Fibroblast of skin of scalp (primary cell): ENCODE measurements at places on chromosomes 3 and 15.

DNA sequence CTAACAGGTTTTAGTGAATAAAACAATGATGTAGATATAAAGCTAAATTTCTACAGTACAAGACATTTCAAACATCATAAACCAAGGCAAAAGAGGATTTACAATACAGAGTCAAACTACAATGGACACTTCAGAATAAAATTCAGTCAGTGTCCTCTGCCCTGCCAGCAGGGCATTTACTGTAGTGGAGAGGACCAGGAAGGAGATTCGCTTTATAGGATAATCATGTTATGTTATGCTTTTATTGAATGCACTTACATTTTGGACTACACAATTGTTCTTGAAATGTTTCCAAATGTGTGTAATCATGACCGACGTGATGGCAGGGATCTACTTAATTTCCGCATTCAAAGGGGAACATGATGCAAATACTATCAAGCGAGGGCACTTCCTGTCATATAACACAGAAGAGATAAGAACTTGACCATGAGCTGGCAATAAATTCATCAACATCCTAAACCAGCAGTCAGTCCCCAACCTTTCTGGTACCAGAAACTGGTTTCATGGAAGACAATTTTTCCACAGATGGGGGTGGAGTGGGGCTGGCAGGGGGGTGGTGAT lies 925.6 kb downstream of the FHIT start:
- no peak for DNase-seq

- no peak for DNase-seq
These were observed 257.9 kb downstream of the PDCD6IP start for GRCh38 chr3:34056181-34056910.

DNA sequence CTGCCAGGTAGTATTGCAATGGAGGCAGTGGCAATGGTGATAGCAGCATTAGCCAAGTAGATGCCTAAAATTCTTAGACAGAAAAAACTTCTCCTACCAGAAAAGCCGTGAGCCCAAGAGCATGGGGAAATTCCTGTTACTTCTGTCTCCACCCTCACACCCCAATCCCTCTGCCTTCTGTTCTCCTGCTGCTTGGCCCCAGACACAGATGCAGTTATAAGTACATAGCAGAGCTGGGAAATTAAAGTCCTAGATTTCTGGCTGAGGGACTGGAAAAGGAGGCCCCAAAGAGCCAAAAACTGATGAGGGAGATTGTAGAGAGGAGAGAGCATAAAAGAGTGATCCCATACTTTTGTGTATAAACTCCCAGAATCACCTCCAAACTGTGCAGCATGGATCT lies 166.9 kb downstream of the SMAD6 start:
- DNase-seq, result no peak

GRCh38 chr3:70360979-70361760 lies 48.7 kb upstream of the MDFIC2 start:
- peak; percentile 35 for DNase-seq

GRCh38 chr3:44948239-44948638 lies 27.7 kb downstream of the ZDHHC3 start:
- no peak for DNase-seq

DNA sequence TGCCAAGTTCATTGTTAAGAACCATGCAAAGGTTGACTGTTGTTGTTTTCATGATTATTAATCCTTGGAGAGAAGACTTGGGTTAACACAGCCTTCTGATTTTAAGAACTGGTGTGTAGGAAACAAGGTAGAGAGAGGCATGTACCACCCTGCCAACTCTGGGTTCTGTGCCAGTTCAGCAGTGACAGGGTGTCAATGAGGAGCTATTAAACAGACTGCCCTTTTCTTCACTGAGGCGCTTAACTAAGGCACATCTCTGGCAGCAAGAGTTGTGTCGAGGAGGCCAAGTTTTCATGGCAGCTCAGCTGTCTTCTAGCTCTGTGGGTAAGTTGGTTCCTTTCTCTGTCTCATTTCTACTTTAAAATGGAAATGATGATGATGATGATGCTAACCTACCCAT lies 117.6 kb downstream of the FEZF2 start:
- DNase-seq, result no peak

DNA sequence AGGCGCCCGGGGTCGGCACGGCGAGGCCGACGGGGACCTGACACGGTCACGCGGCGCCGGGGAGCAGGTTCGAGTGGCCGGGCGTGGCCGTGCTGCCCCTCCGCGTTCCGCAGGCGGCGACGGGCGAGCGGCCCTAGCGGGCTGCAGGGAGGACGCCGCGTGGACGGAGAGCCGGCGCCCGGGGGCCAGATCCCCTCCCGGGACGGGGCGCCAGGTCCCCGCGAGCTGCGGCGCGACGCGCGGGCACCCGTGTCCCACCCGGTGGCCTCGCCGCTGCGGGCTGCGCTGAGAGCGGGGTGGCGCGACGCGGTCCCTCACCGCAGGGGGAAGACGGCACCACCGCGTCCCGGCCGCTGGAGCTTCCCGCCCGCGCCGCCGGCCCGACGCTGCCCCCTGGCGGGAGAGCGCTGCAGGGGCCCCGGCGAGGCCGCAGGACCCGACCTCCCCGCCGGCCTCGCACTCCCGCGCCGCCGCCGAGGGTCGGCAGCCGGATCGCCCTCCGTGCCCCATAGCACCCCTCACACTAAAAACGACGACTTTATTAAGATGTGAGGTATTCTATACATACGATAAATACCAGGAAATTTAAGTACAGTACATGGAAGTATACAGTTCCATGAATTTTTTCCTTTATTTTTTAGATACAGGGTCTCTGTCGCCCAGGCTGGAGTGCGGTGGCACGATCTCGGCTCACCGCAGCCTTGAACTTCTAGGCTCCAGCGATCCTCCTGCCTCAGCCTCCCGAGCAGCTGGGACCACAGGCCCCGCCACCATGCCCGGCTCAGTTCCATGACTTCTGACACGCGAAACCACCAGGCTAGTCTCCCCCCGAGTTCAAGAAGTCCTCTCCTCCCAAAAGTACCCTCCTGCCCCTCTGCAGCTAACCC lies 1.3 kb upstream of the PIGZ start:
- DNase-seq, result peak; percentile 49

DNA sequence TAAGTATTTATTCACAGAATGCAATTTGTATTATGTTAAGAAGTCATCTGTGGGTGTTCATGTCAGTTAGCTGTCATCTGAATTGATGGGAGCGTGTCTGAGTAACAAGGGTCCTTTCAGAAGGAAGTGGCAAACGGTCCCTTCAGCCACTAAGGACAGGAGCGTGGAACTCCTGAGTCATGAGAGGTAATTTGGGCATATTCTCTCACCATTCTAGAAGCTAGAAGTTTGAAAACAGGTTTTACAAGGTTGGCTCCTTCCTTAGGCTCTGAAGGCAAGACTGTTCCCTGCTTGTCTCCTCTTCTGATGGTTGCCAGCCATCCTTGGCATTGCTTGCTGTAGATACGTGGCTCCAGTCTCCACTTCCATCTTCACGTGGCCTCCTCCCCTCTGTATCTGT lies 19.7 kb downstream of the ABHD2 start:
- DNase-seq, result no peak

GRCh38 chr15:50218691-50219090 lies 36.7 kb downstream of the SLC27A2 start:
- no peak for DNase-seq

GRCh38 chr3:187745201-187746058 lies at the start of gene BCL6:
BCL6 (minus strand) TSS chr3:187745468; CDS start chr3:187733693, 11,775 bp downstream.
- peak; percentile 98 for DNase-seq

DNA sequence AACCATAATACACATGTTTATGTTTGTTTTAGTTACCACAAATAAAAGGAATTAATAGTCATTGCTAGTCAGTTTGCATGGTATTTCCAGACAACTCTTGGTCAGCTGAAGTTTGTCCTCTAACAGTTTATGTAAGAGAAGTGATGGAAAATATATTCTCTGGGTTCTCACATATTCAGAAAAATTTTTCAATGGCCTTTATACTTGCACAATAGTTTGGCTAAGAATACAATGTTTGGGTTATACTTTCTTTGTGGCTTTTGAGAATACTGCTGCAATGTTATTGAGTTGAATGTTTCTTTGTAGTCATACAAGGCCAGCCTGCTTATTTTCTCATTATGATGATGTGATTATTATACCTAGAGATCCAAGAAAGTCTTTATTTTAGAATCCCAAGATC lies 133.9 kb downstream of the RAP2B start:
- DNase-seq, result no peak

- no peak for DNase-seq
These were observed 33.0 kb downstream of the RBPMS2 start for GRCh38 chr15:64742385-64742784.

GRCh38 chr15:92407321-92407720 lies 13.6 kb downstream of the ST8SIA2 start:
- DNase-seq, result no peak

GRCh38 chr15:67534360-67534759 lies 8.1 kb upstream of the MAP2K5 start:
- no peak for DNase-seq

- DNase-seq, result no peak
These were observed 90.9 kb downstream of the STAG1 start for GRCh38 chr3:136661282-136661681.

DNA sequence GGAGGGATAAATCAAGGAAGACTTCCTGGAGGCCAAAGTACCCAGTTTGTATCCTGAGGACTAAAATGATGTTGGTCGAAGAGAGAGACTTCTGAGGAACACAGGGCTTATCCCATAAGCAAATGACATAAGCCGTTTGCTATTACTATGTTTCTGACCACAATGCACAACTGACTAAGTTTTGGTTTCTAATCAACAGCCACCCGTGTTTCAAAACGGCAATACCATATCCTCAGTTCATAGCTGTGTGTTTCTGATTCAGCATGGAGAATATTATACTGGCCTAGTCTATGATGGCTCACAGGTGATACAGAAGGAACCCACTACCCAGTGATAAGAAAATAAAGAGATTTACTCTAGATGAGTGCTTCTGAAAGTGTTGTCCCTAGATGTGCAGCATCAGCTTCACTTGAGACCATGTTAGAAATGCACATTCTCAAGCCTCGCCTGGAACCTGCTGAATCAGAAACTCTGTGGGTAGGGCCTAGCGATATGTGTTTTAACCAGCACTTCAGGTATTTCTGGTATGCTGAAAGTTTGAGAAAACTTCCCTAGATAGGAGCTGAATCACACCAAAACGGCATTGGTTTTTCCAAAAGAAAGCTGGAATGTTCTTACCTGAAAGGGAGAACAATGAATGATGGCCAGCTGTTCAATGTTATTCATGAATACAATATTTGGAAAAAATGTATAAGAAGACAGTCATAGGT lies 639.7 kb upstream of the NR2F2 start:
- DNase-seq, result no peak

GRCh38 chr15:59360896-59361295 lies 11.8 kb downstream of the MYO1E start:
- peak; percentile 69 for DNase-seq

DNA sequence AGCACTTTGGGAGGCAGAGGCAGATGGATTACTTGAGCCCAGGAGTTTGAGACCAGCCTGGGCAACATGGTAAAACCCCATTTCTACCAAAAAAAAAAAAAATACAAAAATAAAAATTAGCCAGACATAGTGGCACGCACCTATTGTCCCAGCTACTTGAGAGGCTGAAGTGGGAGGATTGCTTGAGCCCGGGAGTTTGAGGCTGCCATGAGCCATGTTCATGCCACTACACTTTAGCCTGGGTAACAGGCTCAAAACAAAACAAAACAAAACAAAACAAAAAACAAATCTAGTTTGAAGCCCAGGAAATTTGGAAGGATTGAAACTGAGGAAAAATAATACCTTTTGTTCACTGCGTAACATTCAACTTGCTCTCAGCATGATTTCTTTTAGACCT lies 16.6 kb downstream of the TMOD3 start:
- no peak for DNase-seq

GRCh38 chr3:182802413-182803390 lies 9.4 kb downstream of the ATP11B start:
- DNase-seq, result no peak

DNA sequence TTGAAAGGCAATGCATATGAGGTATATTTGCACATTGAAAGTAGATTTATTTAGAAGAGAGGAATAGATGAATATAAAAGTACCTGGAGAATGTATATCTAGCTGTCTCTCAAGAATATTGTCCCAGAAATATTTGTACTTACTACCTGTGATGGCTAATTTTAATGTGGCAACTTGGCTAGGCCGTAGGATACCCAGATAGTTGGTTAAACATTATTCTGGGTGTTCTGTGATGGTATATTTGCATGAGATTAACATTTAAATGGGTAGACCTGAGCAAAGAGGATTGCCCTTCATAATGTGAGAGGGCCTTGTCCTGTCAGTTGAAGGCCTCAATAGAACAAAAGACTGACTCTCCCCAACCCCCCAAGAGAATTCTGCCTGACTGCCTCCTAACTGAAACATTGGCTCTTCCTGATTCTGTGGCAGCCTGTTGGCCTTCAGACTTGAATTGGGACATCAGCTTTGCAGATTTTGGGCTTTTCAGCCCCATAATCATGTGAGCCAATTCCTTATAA lies 69.4 kb upstream of the FILIP1L start:
- no peak for DNase-seq

- no peak for DNase-seq
These were observed 994 bp downstream of the MESP1 start for GRCh38 chr15:89749951-89750559.

DNA sequence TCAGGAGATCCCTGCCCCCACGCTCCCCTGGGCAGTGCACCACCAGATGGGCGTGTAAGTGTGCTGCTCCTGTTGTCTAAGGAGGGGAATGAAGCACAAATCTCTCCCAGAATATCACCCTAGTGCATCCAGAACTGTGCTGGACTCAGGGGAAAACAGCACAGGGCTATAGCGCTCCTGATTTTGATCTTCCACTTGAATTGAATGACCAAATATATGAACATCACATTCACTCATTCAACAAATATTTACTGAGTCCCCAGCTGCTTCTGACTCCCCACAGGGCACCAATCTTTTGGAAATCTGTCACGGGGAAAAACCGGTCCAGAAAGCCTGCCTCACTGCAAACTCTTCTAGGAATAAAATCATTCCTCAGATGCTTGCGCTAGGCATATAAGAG lies 2.4 kb downstream of the CPLX3 start:
- DNase-seq, result no peak

- no peak for DNase-seq
These were observed 165.2 kb downstream of the GOLGA6L4 start for GRCh38 chr15:84400820-84401219.

- no peak for DNase-seq
These were observed 7.8 kb downstream of the RFT1 start for GRCh38 chr3:53122255-53122932.

- DNase-seq, result peak; percentile 67
These were observed 21.2 kb upstream of the LMOD3 start for GRCh38 chr3:69143612-69144011.
